Stimulated activated CD4-positive, alpha-beta T cell treated with anti-CD3 and anti-CD28 coated beads, TNF-alpha, amount 100 ng/mL, for 4 hours (primary cell): ENCODE measurements at places on chromosomes 12 and 14.

GRCh38 chr12:48862760-48863159 is 2.9 kb downstream of the RND1 start:
- no peak for DNase-seq

DNA sequence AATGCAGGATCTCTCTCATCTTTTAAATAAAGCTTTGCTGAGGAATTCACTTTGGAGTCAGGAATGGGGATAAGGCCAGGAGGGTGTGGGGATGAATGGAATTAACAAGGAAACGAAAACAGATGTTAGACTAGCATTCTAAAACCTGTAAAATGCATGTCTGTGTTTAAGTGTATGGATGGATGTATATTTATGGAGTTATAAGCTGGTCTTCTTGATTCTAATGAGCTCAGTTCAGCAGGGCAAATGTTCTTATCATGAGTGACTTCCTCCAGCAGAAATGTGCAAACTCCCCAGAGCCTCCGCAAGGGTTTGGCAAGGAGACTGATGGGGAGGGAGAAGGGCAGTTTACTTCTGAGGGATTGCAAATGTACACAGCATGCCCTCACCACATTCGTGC is 149.1 kb downstream of the NTF3 start:
- no peak for DNase-seq

DNA sequence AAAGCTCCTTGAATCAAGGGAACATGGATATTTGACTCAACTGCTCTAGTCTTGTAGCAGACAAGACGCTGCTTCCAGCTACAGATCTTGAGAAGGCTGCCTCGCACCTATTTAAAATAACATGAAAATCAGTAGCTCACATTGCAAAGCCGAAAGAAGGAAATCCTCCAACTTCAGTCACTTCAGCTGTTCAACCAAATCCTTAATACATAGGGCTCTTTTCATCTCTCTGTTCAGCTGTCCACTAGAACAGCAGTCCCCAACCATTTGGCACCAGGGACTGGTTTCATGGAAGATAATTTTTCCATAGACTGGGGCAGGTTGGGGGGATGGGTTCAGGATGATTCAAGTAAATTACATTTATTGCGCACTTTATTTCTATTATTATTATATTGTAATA is 1116.0 kb upstream of the TMEM132C start:
- no peak for DNase-seq

GRCh38 chr12:25743679-25744215 is 190.7 kb upstream of the LMNTD1 start:
- DNase-seq: no peak
